ENCODE measurements at places on chromosomes 7 and 10.

GRCh38 chr10:119642556-119643111 is 8.5 kb upstream of the BAG3 start:
- no peak for DNase-seq

DNA sequence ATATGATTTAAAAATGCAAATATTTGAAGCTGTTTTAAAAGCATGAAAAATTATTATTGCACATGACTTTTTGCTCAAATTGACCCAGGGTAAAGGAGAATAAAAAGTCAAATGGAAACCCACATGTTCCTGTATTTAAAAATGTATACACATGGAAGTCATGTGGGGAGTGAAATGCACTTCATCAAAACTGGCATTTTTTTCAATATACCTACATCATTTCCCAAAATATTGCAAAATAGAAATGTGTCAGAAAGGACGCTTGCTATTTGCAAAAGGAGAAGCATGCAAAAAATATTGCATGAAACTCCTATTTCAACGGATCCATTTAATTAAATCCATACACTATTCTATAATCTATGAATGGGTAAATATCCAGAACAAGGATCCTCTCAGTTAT is 117.0 kb downstream of the POU6F2 start:
- no peak for DNase-seq

DNA sequence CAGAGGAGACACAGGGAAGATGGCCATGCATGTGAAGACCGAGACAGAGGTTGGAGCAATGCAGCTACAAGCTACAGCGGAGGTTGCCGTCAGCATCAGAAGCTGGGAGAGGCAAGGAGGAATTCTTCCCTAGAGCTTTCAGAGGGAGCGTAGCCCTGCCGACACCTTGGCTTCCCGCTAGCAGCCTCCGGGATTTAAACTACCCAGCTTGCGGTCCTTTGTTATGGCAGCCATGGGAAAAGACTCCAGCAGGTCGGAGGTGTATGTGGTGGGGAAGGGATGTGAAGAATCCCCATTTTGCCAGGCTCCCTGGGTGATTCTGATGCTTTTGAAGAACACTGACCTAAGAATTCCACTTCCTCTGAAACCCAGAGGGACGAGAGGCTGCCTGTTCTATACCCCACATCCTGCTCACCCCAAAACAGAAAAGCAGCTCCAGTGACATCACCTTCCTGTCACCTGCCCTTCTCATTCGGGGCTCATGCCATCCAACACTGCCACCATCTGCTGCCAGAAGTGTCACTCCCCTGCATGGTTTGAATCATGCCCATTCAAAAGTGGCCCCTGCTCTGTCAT is 3.3 kb upstream of the SEPHS1 start:
- DNase-seq, result no peak

DNA sequence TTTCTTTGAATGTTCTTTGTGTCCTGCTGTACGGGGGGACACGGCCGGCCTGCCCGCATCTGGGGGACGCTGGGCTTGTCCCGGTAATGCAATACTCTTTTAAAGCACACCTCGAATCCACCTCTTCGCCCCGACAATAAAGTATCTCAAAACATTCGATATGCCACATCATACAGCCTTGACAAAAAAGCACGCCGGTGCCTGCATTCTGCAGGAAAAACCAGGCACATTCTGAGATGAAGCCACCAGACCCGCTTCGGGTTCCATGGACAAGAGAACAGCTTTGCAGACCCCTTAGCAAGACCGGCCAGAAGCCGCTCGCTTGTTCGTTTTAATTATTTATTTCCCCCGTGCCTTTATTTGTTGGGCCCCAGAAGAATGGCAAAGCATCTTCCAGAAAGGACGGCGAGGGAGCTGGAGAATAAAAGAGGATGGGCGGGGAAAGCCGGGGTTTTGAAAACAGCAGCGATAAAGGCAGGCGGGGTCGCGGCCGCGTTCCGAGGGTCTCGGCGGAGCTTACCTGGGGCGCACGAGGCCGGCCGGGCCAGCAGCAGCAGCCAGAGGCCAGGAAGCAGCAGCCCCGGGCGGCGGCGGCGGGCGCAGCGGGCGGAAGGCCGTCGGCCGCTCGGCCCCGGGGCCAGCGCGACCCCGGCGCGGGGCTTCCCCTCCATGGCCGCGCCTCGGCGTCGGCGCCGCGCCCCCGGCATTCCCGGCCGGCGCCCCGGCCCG is 462 bp downstream of the KIAA1549 start:
- peak; percentile 6 for DNase-seq

DNA sequence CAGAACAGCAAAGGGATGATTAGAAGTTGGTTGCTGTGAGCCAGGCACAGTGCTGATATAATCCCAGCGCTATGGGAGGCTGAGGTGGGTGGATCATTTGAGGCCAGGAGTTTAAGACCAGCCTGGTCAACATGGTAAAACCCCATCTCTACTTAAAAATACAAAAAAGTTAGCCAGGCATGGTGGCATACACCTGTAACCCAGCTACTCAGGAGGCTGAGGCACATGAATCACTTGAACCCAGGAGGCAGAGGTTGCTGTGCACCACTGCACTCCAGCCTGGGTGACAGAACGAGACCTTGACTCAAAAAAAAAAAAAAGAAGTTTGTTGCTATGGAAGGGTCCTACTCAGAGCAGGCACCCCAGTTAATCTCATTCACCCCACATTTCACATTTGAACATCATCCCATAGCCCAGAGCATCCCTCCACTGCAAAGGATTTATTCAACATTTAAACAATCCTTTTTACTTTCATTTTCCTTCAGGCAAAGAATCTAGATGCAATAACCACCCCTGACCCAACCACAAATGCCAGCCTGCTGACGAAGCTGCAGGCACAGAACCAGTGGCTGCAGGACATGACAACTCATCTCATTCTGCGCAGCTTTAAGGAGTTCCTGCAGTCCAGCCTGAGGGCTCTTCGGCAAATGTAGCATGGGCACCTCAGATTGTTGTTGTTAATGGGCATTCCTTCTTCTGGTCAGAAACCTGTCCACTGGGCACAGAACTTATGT is 4.1 kb downstream of the IL6 start:
- DNase-seq, result peak; percentile 87

GRCh38 chr10:102540023-102540422 is 36.3 kb downstream of the SUFU start:
- DNase-seq, result peak; percentile 24

DNA sequence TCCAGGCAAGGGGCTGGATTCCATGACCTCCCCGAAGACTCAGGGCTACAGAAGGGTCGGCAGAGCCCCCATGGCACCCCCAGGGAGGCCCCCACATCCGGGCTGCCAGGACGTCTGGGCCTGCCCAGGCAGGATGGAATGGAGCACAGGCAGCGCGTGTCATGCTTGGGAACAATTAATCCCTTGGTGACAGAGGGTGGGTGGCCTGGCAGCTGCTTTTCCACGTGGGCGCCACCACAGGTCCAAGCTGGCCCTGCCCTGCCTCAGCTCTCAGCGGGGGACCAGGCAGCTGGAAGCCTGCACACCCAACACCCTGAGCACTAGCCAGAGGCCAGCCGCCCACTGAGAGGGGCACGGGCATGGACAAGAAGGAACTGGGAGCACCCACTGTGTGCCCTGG is 11.4 kb downstream of the ELN start:
- no peak for DNase-seq

DNA sequence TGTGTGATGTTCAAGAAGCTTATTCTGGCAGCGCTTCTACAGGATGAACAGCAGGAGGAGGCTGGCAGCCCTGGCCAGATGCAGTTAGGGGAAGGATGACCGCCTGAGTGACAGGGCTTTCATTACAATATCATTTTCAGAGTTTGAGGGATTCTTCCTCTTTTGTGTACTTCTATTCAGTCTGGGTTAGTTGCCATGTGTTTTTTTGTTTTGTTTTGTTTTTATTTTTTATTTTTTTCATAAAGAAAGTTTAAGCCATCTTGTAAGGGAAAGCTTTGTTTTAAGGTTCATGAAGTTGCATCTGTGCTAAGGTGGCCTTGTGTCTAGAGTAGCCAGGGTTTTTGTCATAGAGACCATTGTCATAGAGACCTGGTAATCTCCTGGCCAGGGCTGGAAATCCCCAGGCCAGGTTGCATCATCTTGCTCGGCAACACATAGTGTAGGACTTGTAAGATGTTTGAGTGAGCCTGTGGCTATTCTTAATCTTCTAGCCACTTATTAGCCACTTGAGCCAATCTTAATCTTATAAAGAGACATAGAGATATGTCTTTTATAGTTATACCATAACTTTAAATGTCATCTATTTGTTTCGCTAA is 230.5 kb upstream of the TMEM229A start:
- no peak for DNase-seq

DNA sequence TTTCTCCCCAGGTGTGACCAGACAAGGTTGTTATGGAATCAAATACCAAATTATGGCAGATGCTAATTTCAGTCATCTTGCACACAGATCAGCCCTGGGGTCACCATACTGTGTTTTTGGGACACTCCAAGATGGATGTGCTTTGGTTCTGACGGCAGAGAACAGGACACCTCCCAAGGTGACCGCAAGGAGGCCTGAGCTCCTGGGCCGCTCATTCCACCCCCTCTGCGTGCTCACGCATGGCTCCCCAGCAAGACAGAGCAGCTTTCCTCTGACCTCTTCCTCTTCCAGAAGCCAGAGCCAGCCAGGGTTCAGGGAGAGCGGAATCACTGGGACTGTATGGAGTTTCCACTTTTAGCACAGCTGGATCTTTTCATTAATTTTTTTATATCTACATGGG is 402.8 kb downstream of the DNAJB6 start:
- no peak for DNase-seq

GRCh38 chr10:70779511-70780369 is 5.4 kb downstream of the TBATA start:
- no peak for DNase-seq

DNA sequence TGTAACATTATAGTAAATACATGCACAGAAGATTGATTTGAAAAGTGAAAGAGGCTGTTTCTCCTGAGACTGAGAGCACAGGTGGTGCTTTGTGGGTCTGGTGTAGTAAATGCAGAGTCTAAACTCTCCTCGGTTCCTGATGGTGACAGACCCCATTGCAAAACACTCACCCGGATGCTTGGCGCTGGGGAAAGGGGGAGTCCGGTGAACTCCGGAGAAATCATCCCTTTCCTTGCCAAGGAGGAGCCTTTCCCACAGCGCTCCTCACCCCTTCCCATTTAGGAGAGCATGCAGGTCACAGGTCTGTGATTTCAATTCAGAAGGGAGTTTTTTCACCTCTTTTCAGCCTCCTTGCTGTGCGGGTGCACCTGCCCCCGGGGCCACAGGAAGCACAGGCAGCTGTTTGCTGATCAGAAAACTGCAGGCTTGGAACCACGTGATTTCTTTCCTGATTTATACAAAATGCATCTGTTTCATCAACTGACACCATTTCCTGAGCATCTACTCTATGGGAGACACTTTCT is 75.6 kb upstream of the LYZL2 start:
- DNase-seq, result no peak

- DNase-seq, result no peak
Measured at GRCh38 chr7:96401200-96401599, 79.3 kb upstream of the SLC25A13 start.

- DNase-seq, result no peak
Measured at GRCh38 chr7:1857487-1858421, 187.7 kb downstream of the ELFN1 start.

- no peak for DNase-seq
Measured at GRCh38 chr7:127761196-127761595, 109.2 kb downstream of the SND1 start.

DNA sequence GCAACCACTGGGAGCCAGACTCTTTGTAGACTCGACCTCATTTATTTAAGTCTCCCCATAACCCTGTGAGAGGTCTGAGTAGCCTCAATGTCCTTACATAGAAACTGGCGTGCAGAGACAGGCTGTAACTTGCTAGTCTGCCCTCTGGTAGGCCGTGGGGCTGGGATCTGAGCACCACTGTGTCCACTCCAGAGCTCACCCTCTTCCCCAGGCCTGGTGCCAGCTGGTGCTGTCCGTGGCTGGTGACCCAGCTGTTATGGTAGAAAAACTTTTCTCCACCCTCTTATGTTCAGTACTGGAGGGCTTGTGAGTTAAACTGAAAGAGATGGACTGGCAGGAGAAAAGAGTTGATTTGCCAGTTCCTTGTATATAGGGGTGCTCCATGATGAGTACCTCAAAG is 41.9 kb downstream of the ADAMTS14 start:
- no peak for DNase-seq

- peak; percentile 80 for DNase-seq
Measured at GRCh38 chr7:116522247-116522646, 2.6 kb upstream of the CAV1 start.

GRCh38 chr10:110847374-110847773 is 24.4 kb upstream of the PDCD4 start:
- DNase-seq, result no peak

GRCh38 chr10:43267811-43268210 is 946 bp upstream of the RASGEF1A start:
- DNase-seq, result no peak

DNA sequence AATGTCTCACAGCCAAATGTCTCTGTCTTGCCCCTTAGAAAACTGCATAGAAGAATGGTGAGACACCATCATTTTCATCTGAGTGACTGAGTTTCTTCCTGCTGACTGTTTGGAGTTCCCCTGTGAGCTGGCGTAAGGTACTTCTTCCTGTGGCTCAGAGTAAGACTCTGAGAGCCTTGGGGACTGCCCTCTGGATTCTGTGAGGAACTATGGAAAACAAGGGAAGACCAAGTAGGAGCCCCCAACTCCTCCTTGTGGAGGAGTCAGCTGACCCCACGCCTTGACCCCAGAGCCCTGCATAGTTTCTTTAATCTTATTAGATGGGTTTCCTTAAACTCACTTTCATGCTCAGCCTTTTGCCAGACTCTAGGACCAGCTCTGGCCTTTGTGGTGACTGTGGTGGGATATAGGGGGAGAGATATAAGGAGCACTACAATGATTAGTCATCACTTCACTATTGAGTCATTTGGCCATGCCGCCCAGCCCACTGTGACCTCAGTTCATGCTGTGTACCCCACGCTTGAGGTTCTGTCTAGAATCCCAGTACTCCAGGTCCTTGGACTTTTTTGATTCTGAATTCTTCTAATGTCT is 51.8 kb upstream of the FAM133B start:
- DNase-seq, result no peak

DNA sequence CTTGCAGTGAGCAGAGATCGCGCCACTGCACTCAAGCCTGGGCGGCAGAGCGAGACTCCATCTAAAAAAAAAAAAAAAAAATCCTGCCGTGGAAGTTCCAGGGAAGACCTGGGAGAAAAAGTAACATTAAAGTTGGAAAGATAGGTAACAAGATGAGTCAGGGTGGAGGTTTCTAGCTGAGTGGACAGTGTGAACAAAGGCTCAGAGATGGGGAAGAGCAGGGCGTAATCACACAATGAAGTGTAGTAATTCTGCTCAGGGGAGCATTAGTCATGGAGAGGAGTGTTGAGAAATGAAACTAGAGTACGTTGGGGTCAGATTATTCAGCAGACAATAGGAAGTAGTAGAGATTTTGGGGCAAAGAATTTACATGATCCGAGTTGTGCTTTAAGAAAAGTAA is 21.6 kb upstream of the WASL start:
- DNase-seq, result peak; percentile 95

- DNase-seq, result no peak
Measured at GRCh38 chr10:60967854-60968484, 24.0 kb upstream of the RHOBTB1 start.

DNA sequence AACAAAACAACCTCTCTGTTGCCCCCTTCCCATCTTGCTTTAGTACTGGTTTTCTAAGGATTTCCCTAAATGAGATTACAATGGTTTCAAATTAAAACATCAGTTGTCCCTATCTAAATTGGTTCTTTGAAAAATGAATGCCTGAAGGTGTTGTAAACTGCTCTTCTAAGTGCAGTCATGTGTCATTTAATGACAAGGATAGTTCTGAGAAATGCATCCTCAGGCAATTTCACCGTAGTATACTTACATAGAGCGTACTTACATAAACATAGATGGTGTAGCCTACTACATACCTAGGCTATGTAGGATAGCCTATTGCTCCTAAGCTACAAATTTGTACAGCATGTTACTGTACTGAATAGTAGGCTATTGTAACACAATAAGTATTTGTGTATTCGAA is 278.1 kb downstream of the MAGI2 start:
- no peak for DNase-seq

All from RWPE1 (cell line).